Islet precursor cell (in vitro differentiated cells): ENCODE measurements at places on chromosomes 2 and 18.

GRCh38 chr2:143686585-143687164 is 557.5 kb downstream of the ARHGAP15 start:
- DNase-seq: no peak

DNA sequence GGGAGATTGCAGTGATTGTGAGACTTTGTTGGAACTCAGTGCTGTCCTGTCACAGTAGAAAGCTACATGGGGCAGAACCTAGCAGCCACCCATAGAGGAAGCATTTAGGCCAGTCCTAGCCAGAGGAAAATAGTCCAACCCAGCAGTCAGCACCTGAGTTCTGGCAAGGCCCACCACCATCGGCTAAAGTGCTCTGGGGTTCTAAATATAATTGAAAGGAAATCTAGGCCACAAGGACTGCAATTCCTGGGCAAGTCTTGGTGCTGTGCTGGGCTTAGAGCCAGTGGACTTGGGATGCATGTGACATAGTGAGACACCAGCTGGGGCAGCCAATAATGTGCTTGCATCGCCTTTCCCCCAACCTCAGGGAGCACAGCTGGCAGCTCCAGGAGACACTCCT is 28.9 kb upstream of the ACTR2 start:
- no peak for DNase-seq

GRCh38 chr18:919078-919477 is 14.4 kb downstream of the ADCYAP1 start:
- DNase-seq: no peak

DNA sequence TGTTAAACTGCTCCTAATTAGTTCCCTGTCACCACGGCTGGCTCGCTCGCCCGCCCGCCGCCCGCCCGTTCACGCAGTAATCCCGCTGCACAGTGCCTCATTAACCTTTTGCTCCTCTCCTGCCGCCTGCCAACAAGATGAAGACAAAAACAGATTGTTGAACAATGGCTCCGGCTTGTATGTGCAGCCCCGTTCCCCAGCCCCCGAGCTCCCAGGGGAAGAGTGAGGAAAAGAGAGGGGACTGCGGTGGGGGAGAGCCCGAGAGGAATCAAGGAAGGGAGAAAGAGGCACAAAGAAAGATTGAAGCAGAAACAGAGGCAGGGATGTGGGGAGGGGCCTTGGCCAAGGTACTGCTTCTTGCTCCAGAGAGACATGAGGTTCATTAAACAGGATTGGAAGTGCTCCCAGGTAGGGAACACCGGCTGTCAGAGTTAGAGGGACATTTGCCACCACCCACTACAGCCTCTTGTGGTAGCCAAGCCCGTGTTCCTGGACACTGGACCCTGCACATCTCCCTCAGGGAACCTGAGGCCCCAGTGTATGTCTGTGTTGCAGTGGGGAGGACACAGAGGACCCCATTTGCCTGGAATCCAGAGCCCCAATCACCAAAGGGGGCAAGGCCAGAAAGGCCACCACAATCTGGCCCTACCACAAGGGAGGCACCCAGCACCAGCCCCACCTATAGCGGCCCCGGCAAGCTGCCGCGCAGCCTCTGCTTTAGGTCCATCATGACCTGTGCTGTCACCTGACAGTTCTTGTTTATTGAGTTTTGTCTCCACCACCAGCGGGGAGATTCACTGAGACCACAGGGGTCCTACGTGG is 38.1 kb downstream of the EMX1 start:
- DNase-seq: no peak

DNA sequence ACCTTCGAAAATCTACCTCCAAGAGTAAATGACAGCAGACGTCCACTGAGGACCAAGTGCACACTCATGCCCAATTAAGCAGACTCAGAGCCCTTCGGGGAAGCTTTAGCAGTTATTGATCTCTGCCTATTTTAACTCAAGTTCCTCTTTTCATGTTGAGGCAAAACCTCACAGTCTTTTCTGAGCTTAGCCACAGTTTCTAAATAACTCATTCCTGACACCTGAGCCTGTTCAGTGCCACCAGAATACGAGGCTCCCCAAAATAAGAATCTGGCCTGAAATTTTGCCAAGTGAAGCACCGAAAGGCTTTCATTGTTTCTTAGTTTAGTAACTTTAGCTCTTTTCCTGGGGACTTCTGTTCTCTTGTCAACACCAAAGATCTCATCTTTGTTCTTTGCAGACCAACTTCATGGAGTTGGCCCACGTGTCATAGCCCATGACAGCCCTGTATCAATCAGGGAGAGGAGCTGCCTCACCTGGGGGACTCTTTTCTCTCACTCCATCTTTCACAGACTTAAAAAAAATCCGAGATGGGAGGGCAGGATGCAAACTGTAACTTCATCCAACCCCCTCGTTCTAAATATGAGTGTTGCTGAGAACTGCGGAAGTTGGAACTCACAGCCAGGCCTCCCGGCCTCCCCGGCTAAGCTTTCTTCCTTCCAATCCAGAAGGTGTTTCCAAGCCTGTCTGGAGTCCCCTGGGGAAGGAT is 22.2 kb downstream of the INPP5D start:
- DNase-seq: peak; percentile 7

GRCh38 chr2:28343184-28343942 is 49.3 kb upstream of the FOSL2 start:
- no peak for DNase-seq

DNA sequence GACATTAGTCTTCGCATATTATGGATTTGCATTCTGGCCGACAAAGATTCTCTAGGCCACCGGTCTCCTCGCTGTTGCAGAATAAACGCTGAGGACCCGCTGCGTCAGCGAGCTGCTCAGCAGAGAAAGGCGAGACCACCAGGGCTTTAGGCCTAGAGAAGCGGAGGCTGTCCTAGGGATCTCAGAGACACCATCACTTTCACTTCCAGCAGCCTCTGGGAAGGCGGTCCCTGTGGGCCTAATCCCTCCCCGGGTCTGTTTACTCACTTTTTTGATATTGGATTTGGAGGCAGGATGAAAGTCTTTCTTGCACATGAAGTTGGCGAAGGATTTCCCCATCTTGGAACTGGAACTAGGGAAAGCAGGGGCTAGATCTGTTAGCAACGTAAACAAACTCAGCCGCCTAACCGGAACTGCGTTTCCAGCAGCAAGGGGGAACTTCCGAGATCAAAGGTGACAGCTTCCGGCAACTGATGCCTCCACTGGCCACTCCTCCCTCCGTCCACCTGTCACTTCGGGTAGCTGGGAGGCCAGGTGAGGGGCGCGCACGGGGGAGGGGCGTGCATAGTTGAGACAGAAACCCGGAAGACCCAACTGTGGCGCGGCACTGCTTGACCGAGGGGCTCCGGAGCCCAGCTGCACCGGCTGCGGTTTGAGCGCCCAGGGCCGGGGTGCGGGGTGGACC is at the start of gene SCRN3:
Gene SCRN3, plus strand, starts transcription at position 447 of the 685 bp plus-strand sequence. CDS start 2,554 bp downstream, outside the sequence.
- peak; percentile 96 for DNase-seq

DNA sequence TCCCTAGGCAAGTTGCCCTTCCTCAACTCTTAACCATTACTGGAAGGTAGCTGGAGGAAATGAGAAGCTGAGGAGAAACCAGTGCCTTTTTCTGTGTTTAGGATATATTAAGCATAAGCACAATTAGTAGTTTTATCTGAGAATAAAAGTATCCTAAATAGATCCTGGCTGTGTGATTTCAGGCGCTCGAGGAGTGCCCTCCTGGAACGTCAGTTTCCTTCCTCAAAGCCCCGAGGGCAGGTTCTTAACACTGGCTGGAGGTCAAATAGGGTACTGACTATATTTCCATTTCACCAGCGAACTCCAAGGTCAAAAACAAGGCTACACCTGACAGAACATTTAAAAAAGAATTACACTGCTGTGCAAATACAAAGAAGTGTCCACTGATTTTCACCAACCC is 1.5 kb upstream of the STON1 start:
- no peak for DNase-seq

DNA sequence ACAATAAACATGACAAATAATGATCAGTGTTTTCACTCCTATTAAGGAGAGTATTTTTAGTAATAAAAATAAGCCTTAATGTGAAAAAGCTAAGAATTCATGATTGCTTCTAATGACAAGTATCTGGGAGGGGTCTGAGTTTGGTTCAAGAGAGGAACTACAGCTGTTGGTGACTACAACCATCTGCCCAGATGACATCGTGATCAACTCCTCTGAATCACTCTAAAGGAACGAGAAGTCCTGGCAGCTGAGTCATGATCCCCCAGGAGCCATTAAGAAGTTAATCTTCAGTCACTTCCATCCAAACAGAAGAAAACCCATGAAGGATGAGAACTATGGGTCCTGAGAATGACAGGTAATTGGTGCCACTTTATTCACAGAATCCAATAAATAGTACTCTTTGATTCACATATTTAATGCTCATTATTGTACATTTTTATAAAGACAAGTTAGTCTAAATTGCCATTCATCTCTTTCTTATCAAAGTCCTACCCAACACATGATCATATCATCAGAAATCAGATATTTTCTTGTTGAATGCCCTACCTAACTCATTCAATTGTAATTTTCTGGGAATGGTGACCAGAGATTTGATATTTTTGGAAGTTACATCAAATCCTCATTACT is 6.8 kb downstream of the TFPI start:
- DNase-seq: peak; percentile 92

GRCh38 chr2:189281201-189281600 is 101.6 kb upstream of the COL5A2 start:
- DNase-seq: no peak

DNA sequence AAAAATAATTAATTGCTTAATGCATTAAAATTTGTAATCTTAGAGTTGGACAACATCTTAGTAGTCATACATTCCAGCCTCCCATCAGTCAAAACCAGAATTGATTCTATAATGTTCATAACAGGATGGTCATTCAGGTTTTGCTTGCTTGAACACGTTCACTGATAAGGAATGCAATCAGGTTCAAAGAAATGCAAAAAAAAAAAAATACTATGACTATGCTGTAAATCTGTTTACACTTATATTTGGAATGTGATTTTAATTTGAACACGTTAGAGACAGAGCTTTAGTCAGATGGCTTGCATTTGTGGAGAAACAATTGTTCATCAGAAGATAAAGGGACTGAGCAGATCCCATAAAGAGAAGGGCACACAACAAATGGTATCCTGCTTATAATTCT is 131.3 kb upstream of the UNC80 start:
- no peak for DNase-seq

DNA sequence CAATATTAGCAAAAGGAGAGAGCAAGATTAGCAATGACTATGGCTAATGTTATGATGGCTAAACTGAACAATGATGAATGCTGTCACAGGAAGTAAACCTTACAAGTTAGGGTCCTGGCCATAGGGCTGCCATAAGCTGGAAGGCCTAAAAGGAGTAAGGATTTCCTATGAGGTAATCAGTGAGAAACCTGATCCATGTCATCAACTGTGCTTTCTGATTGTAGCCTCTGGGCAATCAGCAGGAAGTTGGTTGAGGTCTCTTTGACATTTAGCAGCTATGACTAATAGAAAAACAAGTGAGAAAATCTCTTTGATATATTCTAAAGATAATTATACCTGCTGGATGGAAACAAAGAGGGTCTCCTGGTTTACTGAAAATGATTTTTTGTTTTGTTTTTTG is 193.0 kb downstream of the RAB3GAP1 start:
- peak; percentile 66 for DNase-seq

DNA sequence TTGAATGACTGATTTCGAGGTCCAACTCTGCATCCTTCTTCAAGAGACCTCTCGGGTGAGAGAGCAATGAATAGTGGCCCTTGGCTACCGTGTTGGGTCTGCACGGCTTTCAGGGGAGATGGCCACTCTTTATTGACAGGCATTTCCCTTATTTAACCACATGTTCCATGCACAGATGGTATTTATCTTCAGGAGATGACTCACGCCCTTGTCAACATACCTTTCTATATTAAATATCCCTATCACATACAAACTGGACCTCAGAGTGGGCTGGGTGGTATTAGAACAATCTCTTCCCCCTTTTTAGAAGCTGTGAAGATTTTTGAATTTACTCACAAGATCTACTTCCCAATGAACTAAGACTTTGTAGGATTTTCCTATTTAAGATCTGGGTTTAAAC is 109.6 kb upstream of the CDC42EP3 start:
- DNase-seq: no peak

DNA sequence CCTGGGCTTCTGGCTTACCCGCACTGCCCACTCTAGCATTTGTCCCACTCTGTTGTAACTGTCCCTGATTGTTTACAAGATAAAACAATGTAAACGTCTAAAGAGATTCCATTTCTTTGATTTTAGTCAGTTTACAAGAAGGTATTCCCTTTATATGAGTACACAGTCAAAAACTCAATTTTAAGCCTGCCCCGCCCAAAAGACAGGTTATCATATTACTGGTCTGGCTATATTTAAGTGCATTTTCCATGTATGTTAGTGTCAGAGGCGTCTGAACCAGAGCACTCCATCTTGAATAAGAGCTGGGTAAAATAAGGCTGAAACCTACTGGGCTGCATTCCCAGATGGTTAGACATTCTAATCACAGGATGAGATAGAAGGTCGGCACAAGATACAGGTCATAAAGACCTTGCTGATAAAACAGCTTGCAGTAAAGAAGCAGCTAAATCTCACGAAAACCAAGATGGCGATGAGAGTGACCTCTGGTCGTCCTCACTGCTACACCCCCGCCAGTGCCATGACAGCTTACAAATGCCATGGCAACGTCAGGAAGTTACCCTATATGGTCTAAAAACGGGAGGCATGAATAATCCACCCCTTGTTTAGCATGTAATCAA is 15.0 kb downstream of the GPR45 start:
- peak; percentile 75 for DNase-seq

DNA sequence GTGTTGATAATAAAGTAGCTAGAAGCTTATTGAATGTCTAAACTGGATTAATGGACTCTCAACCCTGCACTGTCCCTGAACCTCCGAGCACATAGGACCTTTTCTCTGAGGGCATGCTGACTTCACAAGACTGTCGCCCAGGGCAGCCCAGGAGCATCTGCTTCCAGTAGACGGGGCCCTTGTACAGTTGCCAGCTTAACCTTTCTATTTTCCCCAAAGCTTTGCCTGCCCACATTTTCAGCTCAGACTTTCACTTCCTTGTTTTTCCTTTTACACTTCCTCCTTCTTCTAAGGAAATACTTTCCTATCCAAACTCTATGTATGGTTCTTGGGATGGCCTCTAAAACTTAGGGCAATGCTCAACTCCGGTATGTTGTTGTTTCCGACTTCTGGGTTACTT is 1.3 kb downstream of the VWA3B start:
- DNase-seq: no peak

DNA sequence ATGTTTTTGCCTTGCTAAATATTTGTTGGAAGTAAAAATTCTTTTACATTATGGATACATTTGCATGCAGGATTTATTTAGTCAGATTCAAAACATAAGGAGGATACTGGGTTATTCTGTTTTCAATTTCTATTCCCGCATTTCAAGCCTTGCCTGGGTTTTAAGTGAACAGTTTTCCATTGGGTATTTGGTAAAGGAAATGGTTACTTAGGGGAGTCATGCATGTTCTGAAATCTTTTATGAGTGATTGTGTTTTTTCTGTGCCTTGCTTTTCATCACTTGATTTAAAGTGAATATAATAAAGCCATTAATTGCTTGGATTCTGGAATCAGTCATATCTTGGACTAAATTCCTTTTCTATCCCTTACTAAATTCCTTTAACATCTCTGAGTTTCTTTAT is 12.0 kb upstream of the SP9 start:
- no peak for DNase-seq
